ENCODE measurements at places on chromosomes 6 and 20.

DNA sequence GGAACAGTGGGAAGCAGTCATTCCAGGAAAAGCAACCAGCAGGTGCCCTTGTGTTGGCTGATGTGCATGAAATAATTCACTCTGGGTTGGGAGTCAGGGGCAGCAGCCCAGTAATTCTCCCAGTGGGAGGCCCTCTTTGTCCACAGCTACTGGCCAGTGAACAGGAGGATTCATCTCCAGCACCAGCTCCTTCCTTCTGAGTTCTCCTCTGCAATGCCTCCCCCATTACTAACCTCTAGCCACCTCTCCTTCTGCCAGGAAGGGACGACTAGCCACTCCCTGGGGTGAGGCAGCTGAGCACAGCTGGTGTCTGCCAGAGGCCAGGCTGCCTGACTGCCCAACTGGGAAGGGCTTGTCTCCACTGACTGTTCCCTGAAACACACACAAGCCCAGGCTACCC lies 12.5 kb upstream of the R3HDML start:
- no peak for DNase-seq

DNA sequence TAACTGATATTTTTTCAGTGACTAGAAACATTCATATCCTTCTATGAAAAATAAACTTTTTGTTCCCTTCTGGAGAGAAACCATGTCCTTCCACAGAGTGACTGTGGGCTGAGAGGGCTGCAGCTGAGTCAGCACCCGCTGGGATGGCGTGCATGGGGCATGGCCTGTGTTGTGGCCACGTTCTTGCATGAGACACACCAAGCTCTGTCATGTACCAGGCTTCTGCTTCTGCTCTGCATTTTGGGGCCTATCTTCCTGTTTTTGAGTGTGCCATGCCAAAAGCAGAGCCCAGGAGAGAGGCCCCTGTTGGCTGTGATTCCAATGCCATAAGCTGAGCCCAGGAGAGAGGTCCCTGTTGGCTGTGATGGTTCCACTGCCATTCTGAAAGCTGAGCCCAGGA lies 10.8 kb downstream of the APMAP start:
- DNase-seq = no peak

GRCh38 chr20:40343390-40343789 lies 345.6 kb downstream of the MAFB start:
- DNase-seq = no peak

- no peak for DNase-seq
Measured at GRCh38 chr6:21382821-21383449, 210.6 kb upstream of the SOX4 start.

DNA sequence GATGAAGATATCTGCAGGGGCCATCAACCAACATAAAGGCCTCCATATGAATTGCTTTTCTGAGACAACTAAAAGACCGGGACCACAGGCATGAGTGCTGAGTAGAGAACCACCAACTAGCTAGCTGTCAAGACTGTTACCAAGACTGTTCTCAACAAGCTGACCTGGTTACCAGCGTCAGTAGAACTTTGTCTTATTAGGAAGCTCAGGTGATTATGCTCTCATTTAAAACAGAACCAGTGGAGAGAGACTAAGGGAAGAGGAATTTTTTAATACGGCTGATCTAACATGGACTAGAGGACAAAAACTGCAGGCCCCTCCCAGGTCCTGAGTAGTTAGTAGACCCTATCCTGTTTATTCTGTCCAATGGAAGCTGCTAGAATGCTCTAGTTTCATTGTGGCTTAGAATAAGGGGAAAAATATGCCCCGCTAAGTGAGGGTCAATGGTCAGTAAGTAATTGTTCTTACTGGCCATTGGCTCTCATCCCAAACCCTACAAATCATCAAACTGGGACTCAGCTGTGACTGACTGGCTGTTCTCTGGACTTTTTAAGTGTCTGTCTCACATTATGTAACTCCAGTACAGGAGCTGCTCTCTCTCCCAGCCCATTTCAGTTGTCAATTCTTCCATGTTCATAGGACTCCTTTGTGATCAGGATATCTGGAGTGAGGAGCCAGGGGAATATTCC lies 3.8 kb upstream of the DYNLRB1 start:
- DNase-seq = no peak

All from NCI-H2029 treated with DMSO at 0.1 percent for 48 hours (cell line).